ENCODE measurements at places on chromosomes 13 and 19. TPM values are rescaled to one million over a fixed set of nuclear protein-coding genes. Genes with fewer than 3 reads are reported as not detected.

The TEAD2 gene
- total RNA-seq: 43.8 TPM

The FUT1 gene
- 5.5 TPM for total RNA-seq

The KLK4 gene
- total RNA-seq: not detected

The ATP4A gene
- total RNA-seq: not detected

The ONECUT3 gene
- not detected for total RNA-seq

The KLK12 gene
- total RNA-seq: not detected

The PLA2G4C gene
- total RNA-seq: 33.7 TPM

The CGB1 gene
- not detected for total RNA-seq

The MBD3L2 gene
- total RNA-seq: not detected

The FAM124A gene
- 3.6 TPM for total RNA-seq

The SLC1A6 gene
- not detected for total RNA-seq

The ATCAY gene
- not detected for total RNA-seq

The KIR2DL4 gene
- total RNA-seq: not detected

The SPART gene
- 54.9 TPM for total RNA-seq

The PABPC3 gene
- under 0.01 TPM for total RNA-seq

The ZNF699 gene
- total RNA-seq: 5.8 TPM

The ZIC2 gene
- not detected for total RNA-seq

The ACER1 gene
- not detected for total RNA-seq

The APC2 gene
- total RNA-seq: under 0.01 TPM

The C3 gene
- 0.32 TPM for total RNA-seq

The ZNF724 gene
- total RNA-seq: 10.2 TPM

The SEMA6B gene
- total RNA-seq: 71.8 TPM

The CLDND2 gene
- total RNA-seq: not detected

Data from epithelial cell of umbilical artery (primary cell).